ENCODE measurements at places on chromosomes 3 and 15.

- DNase-seq = no peak
Measured at GRCh38 chr3:104648823-104649222, 717.9 kb upstream of the ALCAM start.

DNA sequence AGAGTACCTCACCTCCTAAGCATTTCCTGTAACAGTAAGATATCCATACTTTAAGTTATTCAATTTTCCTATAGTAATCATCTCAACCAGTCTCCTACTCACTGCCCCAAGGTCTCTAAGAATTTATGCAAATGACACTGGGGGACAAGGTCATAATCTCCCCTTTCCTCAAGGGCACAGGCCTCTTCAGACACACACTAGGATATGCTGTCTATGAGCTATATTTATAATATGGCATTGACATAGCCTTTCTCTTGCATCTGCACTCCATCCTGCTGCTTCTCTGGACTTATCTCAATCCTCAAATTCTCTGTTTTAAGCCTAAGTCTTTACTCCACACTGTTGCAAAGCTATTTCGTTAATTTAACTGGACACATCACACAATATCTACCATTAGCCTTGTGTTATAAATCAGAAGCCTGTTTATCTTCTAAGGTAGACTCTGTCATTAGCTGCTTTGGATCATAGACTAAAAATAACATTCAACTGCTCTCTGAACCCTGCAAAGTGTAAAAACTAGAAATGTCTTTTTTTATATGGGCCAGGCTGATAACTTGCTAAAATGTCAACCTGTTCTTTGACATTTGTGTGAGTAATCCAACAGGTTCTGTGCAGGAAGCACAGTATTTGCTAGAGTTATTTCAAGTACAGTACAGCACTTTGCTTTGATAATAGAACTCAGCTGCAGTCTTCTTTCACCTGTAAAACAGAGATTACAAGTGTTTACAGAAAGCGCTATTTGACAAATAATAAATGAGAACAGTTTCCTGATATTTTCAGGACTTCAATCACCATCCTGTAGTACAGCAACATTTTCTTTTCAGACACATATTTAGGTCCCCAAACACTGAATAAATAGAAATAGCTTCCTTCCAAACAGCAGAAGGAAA is 17.8 kb upstream of the SEC62 start:
- no peak for DNase-seq

DNA sequence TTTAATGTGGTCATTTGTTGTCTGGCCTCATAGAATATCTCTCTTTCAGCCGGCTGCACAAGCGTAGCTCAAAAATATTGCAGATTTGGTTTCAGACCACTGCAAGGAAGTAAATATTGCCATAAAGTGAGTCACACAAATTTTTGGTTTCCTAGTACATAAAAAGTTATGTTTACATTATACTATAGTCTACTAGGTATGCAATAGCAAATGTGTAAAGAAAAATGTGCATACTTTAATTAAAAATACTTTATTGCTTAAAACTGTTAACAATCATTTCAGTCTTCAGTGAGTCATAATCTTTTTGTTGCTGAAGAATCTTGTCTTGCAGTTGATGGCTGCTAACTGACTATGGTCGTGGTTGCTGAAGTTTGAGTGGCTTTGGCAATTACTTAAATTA is 425.1 kb upstream of the ROBO1 start:
- no peak for DNase-seq

DNA sequence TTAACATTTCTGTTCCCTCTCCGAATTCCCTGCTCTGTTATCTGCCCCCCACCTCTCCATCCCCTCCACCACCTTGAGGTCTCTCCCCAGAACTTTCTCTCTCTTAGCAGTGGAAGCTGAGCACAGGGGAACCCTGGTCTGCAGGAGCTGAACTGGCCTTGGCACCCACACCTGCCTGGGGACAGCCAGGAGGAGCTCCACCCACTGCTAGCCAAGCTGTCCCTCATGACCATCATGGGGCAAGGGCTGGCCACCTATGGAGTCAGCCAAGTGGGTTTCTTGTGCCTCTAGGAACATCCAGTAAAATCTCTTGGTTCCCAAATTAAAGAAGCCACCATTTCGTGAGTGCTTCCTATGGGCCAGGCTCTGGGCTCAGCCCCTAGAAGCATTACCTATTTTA is 276.4 kb upstream of the TLE3 start:
- peak; percentile 22 for DNase-seq

DNA sequence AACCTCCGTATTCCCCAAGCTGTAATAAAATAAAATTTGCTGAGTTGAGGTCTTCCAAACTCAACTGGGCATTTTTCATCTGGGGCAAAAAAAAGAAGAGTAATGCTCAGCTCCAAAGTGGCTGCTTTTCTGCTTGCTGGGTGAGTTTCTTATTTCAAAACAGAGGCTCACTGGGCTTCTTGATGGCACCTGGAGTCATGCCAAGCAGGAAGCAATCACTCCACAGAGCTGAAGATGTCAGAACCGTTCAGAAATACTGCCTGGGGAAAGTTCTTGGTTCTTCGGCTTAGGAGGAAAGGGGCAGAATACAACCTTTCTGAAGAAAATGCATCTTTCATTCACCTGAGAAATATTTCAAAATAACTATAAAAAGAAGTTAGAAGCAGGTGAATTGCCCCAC is 4.1 kb downstream of the CCR9 start:
- DNase-seq = no peak

DNA sequence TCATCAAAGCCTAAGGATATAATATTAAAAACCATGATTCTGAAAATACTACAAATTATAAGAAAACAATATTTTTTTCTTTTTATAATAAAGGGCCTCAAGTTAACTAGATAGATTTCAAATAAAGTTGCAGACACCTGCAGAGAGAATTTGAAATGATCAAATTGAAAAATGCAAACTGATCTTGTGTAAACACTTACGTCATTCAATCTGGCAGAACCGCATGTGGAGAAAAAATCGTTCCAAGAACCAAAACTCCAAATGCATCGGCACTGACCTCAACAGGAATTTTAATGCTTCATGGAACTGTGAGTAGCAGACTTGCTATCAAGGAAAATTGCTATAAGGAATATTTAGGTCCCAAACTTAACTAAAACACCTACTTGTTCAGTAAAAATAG is 17.2 kb downstream of the CPA3 start:
- no peak for DNase-seq

GRCh38 chr3:67384760-67385397 is 269.5 kb downstream of the SUCLG2 start:
- DNase-seq = no peak

DNA sequence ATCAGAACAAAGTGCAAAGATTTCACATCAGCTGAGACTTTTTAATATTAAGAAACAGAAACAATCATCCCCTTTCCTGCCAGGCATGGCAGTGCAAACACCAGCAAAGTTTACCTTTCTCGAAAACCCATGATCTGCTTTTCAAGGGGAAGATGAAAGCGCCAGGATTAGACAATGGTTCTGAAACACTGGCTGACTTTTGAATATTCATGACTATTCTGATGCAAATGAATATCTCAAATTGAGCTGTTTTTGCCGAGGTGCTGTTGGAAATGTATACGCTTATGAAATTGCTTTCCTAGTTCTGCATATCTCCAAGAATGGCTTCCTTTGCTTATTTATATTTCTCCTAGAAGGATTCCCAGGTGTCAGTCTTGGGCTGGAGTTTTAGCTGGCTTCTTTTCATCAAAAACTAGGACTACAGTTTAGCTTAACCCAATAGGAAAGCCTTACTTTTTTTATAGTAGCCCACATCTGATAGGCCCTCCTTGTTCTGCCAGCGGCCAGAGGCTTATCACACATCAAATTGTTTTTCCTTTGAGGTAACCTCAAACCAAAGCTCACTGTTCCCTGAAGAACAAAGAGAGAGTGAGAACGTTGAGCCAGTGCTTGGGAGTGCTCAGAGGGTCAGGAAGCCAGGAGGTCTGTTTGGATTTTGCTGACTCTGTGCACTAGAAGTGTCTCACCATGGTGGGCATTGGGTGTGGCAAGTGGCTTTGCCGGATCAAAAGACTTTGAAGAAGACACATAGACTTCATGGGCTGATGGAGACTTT is 74.0 kb upstream of the PLCL2 start:
- DNase-seq = no peak

DNA sequence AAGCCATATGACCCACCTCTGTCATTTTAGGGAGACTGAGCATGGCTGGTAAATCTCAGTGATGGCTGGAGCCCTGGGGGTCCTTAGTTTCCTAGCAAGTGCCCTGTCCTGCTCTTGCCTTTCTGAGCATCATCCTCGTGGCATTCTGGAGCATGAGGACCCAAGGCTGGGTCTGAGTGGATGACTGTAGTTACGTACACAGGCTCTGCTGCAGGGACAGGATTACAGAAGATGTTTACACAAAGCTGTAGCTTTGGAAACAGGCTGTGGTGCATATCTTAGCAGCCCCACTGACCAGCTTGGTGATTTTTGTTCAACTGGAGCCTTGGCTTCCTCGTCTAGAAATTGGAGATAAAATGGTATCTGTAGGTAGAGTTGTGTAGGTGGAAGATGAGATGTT is 272.9 kb upstream of the CTDSPL start:
- DNase-seq = no peak

DNA sequence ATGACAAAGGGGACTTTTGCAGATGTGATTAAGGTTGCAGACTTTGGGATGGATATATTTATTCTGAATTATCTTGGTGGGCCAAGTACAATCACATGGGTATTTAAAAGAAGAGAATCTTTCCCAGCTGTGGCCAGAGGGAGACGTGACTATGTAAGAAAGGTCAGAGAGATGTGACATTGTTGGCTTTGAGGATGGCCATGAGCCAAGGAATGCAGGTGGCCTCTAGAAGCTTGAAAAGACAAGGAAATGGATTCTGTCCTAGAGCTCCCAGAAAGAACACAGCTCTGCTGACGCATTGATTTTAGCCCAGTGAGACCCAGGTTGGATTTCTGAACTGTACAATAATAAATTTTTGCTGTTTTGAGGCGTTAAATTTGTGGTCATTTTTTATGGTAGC is 616.0 kb upstream of the TBL1XR1 start:
- no peak for DNase-seq

GRCh38 chr15:37058316-37058985 is 41.9 kb downstream of the MEIS2 start:
- no peak for DNase-seq

DNA sequence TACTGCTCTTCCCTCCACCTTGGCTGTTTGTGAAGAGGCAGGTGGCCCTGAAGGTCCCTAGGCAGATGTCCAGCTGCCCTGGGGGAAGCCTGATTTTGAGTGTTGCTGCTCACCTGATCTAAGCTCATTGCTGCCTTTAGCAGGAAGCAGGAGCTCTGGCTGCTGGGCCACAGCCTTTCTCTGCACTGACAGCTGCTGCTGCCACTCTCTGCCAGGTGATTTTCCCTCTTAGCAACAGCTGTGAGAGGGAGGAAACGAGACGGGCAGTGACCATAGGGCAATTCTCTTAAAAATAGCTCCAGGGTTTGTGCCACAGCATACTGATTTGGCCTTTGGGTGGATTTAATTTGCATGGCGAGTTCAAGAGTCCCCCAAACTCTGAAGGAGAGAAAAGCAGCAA is 415.8 kb upstream of the SEMA6D start:
- no peak for DNase-seq

GRCh38 chr3:182673336-182673735 is 120.0 kb upstream of the ATP11B start:
- DNase-seq = no peak

GRCh38 chr3:190706582-190706981 is 155.9 kb downstream of the GMNC start:
- no peak for DNase-seq

DNA sequence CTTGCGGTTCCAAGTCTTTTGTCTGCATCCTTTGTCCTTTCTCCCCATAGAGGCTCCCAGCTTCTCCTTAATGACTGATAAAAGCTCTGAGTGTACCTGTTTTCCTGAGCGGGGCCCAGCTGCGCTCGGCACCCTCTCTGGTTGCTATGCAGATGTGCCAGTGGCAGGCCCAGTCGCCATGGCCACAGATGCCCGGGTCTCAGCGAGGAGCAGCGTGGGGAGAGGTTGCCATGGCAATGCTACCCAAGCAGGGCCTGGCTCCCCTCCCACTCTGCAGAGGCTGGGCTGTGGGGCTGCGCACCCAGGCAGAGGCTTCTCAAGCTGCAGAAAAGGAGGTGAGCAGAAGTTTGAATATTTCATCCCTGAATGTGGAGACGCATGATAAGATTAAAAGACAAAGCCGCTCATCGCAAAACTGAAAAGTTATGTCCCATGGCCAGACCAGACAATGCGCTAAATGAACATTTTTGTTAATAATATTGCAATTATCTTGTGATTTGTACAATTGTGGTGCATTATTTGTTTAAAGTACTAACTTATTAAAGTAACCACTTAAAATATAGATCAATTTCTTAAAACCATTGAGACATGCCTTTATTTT is 66.1 kb downstream of the TPRA1 start:
- no peak for DNase-seq
